ENCODE measurements at places on chromosomes 5 and 9.
A peak's percentile ranks its signal among the peaks of the same experiment; 100 is the strongest.

- DNase-seq, result no peak
Observed at GRCh38 chr5:180960209-180960608, 28.4 kb upstream of the BTNL3 start.

GRCh38 chr5:36943584-36943983 lies 67.0 kb downstream of the NIPBL start:
- DNase-seq, result no peak

GRCh38 chr9:22529426-22530199 lies 83.0 kb downstream of the DMRTA1 start:
- DNase-seq, result no peak

DNA sequence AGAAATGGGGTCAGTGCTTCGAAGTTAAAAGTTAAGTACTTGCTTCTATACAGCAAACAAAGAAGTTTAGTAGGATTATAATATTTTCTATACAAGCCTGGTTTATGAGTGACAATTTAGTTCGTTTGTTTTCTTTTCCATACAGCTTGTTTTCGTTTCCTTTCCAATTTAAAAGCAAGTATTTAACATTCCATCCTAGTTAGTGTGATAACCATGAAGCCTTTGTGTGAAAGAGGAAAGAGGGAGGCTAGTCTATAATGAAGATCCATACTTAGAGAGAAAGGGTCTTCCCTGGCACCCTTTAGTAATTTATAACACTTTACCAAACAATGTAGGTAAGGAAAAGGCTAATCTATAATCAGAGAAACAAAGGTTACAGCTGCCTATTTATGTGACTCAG lies 51.0 kb downstream of the SLC1A1 start:
- DNase-seq, result no peak

GRCh38 chr9:129568560-129569501 lies 52.1 kb downstream of the C9orf50 start:
- no peak for DNase-seq

GRCh38 chr9:11928871-11929321 lies 764.3 kb upstream of the TYRP1 start:
- no peak for DNase-seq

DNA sequence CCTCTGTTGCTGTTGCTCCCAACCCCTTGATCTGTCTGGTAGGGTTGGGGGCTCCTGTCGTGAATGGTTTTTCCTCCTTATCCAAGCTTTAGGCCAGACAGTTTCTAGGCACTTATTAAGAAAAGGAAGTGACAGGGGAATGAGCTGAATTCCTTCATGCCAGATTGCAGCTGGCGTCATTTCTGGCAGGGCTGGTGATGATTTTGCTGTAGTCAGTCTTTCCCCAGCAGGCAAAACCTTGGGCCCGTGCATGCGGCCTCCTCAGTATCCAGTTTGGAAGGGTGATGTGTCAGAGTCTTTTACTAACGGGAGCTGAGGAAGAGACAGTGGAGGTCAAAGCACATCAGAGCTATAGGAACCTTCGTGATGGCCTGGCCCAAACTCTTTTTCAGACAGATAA lies 58.8 kb downstream of the COL27A1 start:
- no peak for DNase-seq

DNA sequence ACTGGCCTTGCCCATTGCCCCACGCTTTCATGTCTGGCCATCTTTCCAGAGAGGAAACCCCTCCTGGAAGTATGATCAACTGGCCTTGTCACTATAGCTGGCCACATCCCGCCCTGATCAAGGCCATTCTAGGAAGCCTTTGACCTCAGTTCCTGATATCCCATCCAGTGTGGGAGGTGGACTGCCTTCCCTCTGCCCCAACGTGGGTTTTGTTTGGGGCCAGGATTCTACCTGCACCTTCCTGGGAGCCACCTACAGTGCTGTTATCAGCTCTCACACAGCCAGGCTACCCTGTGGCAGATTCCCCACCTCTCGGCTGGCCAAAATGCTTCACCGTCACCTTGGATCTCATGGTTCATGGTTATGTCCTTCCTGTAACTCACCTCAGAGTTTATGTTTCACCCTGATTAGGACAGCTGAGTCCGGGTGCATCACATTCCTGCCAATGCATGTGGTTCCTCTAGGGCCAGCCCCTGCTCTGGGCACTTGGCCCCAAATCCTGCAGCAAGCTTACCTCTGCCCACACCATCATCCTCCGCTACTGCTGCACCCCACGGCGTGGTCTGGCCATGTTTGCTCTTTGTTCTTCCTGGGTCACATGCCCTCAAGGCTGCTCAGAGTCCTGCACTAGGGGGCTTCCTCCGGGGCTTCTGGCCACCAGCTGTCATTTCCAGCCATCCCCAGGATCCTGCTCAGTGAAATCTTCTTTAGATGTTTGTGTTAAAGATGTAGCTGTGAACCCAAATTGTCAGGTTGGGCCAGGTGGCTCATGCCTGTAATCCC lies 24.2 kb upstream of the S1PR3 start:
- no peak for DNase-seq

- no peak for DNase-seq
Observed at GRCh38 chr5:150123542-150123941, 32.1 kb downstream of the PDGFRB start.

DNA sequence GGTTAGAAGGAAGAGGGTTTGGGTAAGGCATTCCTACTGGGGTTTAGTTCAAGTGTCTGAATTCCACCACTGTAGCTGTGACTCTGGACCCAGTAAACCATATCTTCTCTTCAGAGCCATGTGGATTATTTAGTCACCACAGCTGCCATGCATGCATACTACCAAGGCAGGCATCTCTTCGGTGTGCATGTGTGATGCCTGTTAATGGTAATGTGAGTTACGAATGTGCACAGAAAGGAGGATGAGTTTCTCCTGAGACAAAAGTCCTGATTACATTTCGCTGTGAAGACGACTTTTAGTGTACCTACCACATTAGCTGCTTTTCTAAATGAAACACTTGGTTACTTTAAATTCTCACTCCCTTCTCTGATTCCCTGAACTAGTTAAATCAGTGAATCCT lies 9.3 kb downstream of the PBX3 start:
- DNase-seq, result no peak

DNA sequence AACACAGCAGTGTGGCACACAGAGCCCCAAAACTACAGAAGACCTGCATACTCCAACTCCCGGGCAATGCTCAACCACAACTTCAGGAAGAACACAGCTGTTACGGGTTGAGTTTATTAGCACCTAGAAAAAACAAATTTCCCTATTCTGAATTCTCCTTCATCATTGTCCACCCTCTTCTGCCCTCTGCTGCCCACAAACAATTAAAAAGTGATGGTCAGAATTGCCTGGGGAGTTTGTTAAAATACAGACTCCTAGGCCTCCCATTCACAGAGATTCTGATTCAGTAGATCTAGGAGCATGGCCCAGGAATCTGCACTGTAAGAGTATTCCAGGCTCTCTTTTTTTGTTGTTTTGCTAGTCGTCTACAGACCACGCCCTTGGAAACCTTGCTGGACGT lies 310.6 kb downstream of the NDUFS4 start:
- no peak for DNase-seq

- no peak for DNase-seq
Observed at GRCh38 chr9:34179213-34180136, 632 bp downstream of the UBAP1 start.

- DNase-seq, result no peak
Observed at GRCh38 chr5:1378866-1379659, 34.2 kb upstream of the CLPTM1L start.

GRCh38 chr5:15080219-15080618 lies 208.6 kb upstream of the ANKH start:
- DNase-seq, result no peak

GRCh38 chr9:110116543-110116885 lies 91.4 kb downstream of the C9orf152 start:
- no peak for DNase-seq

- DNase-seq, result peak; percentile 42
Observed at GRCh38 chr9:4306066-4306776, 6.4 kb upstream of the GLIS3 start.

DNA sequence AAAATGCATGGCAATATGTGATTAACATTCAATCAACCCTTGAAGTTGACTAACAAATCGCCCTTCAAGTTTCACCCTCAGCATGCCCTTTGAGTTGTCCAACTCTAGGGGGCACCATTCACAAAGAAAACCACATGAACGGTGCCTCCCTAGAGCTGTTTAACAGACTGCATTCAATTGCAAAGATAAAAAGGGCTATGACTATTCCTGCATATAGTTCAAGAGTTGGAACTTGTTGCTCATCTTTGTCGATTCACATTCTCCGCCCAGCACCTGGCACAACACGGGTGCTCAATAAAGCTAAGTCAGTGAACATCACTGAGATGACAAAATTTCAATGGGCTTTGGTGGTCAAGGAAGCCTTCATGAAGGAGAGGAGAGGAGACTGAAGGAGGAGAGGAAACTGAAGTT lies 69.6 kb upstream of the SLC30A5 start:
- DNase-seq, result peak; percentile 9

DNA sequence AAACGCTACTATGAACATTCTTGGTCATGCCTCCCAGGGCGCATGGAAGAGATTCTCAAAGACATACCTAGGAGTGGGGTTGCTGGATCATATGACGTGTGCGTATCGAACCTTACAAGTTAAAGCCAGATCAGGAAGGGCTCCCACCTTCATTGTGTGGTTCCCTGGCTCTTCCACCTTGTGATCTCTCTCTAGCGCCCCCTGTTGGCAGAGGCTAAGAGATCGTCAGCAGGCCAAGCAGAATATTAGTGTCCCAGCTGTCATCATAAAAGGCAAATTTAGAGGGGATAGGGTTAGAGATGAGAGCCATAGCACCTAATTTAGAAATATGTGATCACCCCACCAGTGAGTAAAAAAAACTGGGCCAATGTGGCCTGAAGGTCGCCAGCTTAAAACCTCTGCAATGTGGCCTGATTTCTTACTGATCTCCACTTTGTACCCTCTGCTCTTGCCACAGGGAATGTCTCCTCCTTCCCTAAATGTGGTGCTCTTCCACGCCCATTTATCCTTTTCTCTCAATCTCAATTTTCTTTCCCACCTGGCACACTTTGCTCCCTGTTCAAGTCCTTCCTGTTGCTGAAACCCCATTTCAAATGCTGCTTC lies 91.7 kb upstream of the SHB start:
- DNase-seq, result peak; percentile 60

DNA sequence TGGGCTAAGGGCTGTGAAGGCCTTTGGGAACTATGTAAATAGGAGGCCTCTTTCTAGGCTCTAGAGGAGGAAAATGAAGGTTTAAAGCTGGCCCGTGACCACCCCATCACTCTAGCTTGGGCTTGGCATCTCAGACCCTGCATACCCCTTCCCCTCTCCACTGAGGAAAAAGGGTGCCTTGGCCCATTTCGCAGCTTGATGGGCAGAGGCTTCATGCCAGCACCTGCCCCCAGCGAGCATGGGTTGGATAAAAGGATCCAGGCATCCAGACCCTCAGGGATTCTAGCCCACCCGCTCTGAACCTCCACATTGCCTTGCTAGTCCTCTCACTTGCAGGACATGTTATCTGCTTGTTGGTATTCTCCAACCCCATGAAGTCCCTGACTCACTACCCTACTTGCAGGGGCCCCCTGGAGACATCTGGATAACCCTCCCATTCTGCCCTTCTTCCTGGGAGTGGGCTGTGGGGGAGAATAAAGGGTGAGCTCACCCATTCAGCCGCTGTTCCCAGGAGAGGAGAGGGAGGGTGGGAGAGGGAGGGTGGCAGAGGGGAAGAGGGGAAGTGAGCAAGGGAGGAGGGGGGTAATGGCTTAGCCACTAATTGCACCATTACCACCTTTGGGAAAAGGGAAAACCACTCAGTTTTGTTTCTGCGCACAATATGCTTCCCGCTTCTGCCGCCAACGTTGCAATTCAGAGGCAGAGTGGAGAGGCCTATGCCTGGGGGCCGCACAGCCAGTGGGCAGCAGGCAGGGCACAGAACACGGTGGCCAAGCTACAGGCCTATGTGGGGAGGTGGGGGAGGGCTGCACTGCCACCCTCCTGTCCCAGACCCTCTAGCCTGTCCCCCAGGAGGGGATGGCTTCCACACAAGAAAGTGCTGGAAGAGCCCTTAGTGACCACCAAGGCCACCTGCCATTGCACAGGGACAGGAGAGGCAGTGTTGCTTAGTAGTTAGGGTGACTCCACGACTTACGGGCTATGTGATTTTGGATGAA lies 2.1 kb upstream of the CAMK2A start:
- no peak for DNase-seq

GRCh38 chr5:175034924-175035323 lies 310.5 kb downstream of the MSX2 start:
- DNase-seq, result no peak

DNA sequence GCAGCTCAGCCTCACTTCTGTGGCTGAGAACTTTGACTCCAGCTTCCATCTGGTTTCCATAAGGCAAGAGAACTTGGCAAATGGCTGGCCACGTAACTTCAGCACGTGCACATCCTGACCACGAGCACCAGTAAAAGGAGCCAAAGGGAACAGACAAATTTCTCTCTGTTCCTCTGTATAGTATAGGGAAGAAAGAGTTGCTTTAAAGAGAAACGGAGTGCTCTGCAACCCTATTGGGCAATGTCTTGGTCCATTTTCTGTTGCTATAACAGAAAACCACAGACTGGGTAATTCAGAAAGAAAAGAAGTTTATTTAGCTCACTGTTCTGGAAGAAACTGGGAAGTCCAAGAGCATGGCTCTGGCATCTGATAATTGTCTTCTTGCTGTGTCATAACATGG lies 558.7 kb downstream of the ACTL7B start:
- no peak for DNase-seq

DNA sequence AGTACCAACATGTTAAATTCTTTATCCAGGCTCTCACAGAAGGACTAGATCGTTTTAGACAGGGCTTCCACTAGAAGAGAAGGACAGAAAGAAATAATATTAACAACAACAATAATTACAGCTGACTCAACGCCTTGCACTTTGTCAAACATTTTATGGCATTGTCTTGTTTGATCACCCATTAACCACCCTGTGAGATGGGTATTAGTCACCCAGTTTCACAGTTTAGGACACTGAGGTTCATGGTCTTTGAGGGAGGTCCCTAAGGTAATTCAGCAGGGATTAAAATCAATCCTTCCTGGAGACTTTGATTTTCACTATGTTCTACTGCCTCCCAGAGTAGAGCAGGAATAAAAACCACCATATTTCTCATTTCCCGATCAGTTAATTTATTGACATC lies 51.4 kb upstream of the BNC2 start:
- no peak for DNase-seq

GRCh38 chr5:132839426-132840301 lies 9.2 kb upstream of the SHROOM1 start:
- no peak for DNase-seq

DNA sequence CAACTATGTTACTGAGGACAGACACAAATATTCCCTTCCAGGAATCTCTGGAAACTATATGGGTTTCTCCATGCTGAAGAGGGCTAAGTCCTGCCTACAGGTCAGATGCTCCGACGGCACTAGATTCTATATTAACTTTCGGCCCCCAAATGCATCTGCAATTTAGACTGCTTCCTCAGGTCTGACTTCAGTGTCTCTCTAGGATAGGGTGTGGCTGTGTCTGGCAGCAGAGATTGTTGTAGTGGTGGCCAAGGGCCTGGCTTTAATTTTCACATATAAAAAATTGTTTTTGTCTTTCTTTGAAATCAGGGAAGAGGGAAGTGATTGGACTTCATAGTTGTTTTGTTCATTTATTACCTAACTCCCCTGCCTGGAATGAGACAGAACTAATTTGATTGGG lies 101.8 kb downstream of the PJA2 start:
- DNase-seq, result no peak
